ENCODE measurements at places on chromosomes 4 and X.

DNA sequence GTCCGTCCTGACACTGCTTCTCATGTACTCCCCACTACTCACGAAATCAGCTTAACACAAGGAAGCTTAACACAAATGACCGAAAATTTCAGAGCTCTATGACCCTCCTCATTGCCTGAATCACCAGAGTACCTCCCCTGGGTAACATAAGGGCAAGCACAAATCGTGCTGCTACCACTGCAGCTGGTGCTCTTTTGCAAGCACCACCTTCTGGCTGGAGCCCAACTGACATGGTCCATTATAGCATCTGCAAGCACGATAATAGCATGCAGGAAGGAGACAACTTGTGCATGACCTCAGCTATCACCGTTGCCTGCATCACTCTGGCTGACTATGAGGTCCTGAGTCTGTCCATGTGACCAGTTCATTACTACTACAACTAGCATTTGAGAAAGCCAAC, 308.0 kb downstream of the TEX13C start:
- no peak for DNase-seq

- DNase-seq: no peak
Observed at GRCh38 chr4:40173470-40173875, 23.4 kb upstream of the RHOH start.

- no peak for DNase-seq
Observed at GRCh38 chr4:77153006-77153405, 4.0 kb upstream of the CCNG2 start.

DNA sequence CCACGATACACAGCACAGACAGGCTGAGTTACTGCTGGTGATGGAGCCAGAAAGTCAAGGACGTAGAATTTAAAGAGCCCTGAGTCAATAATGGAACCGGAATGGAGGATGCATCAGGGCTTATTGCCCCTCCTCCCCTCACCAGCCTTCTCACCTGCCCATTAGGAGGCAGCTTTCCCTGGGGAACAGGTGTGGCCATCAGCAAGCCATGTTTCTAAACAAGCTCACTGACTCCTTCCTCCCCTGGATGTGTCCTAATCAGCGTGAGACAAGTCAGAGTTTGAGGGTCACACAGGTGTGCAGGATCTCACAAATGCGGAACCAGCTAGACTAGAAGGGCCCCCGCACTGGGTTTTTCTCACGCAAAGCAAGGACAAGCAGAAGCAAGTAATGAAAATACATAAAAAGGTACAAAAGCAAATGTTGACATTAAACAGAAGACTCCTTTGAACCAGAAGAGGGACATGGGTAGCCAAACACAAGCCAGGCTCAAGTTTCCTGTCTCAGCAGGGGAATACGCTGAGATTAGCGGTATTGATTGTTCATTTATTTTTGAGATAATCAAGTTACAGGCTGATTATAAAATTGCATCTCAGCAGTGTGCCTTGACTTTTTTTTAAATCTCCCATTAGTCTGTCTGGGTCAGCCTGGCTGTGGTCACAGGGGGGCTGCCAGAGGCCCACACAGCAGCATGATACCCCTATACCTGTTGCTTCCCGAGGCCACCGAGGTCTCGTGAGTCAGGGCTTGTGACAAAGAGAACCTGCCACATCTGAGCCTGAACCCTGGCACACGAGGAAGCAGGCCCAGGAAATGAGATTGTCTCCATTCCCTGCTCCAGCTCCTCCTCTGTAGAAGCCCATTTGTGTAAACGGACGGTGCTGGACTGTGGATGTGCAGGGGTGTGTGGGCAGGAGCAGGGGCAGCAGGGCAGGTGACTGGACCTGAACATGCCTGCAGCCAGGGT, 37.4 kb downstream of the CCKAR start:
- DNase-seq: no peak
